ENCODE measurements at places on chromosomes 3 and 15.

DNA sequence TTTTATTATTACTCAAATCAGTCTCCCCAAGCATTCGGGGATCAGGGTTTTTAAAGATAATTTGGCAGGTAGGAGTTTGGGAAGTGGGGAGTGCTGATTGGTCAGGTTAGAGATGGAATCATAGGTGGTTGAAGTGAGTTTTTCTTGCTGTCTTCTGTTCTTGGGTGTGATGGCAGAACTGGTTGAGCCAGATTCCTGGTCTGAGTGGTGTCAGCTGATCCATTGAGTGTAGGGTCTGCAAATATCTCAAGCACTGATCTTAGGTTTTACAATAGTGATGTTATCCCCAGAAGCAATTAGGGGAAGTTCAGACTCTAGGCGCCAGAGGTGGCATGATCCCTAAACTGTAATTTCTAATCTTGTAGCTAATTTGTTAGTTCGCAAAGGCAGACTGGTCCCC lies 20.6 kb upstream of the TRANK1 start:
- DNase-seq, result no peak

DNA sequence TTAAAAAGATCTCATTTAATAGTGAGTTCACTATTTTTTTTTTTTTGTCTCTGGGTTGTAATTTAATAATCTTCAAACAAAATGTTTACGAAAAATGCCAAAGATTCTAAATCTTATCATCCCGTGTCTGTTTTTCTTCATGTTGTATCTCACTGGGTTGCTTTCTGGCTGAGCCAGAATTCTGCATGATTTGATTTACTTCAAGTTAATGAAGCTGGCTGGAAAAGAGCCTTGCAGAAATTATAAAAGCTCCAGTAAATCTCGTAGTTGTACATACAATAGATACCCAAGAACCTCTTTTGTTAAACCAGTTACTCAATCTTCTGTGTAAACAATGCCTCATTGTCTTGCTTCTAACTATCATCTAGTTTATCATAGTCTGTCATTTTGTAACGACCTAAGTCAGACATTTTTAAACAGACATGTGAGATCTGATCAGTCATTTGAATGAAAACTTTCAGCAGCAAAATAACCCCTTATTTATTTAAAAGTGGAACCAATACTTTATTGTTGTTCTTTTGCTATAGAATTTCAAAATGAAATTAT lies 249.0 kb downstream of the MCTP2 start:
- DNase-seq, result no peak

- DNase-seq, result no peak
These were observed 88.2 kb downstream of the RPL39L start for GRCh38 chr3:187051066-187051465.

GRCh38 chr15:28219116-28219515 lies 102.9 kb downstream of the HERC2 start:
- DNase-seq, result no peak

- DNase-seq, result no peak
These were observed 196.4 kb downstream of the STT3B start for GRCh38 chr3:31729082-31729481.

Data from activated naive CD8-positive, alpha-beta T cell treated with anti-CD3 and anti-CD28 coated beads, Interleukin-2, amount 50 U/mL, for 16 hours (primary cell).